T1000 (cell line): ENCODE measurements at places on chromosomes 12 and 14.

GRCh38 chr12:34097213-34097612, 74.9 kb downstream of the ALG10 start:
- DNase-seq, result no peak

- no peak for DNase-seq
Measured at GRCh38 chr12:53501615-53502181, 615 bp downstream of the TARBP2 start.

DNA sequence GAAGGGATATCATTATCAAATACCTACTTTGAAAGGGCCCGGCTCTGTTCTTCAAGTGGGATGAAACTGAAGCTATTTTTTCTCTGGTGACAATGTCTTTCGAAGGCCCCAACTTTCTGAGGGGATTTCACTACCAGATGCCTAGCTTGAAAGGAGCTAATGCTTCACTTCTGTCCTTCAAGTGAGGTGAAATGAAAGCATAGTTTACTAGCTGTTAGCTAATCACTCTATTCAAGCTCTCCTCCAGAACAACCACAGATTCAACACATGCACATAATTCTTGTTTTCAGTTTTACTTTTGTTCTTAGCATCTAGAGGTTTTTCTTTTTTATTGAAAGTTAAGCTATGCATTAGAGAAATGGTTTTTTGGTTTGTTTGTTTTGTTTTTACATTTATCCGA, 571.4 kb downstream of the NOVA1 start:
- DNase-seq, result no peak

GRCh38 chr12:105561546-105562198, 231.2 kb downstream of the C12orf75 start:
- no peak for DNase-seq

- DNase-seq, result no peak
Measured at GRCh38 chr12:92619026-92619425, 83.8 kb upstream of the PLEKHG7 start.

- DNase-seq, result no peak
Measured at GRCh38 chr12:110111476-110112334, 12.5 kb upstream of the IFT81 start.

GRCh38 chr12:105843986-105844760, 294.6 kb downstream of the NUAK1 start:
- no peak for DNase-seq

- DNase-seq, result no peak
Measured at GRCh38 chr12:16150276-16150675, 127.2 kb downstream of the SLC15A5 start.

DNA sequence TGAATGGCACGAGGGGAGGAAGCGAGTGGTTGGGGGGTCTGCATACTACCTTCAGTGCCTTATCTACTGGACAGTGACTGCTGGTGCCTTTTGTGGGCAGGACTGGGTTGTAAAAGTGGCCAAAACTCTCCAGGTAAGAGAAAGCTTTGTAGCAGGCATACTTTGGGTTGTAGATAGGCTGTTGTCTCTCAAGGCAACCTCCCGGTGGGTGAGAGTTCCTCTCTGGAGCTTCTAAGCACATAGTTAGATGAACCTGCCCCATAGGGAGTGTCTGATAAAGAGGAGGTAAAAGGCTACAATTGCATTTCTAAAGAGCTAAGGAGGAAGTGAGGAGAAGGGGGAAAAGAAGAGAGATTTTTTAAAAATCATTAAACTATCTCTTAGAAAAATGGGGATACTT, 4.2 kb upstream of the DAD1 start:
- DNase-seq, result no peak

DNA sequence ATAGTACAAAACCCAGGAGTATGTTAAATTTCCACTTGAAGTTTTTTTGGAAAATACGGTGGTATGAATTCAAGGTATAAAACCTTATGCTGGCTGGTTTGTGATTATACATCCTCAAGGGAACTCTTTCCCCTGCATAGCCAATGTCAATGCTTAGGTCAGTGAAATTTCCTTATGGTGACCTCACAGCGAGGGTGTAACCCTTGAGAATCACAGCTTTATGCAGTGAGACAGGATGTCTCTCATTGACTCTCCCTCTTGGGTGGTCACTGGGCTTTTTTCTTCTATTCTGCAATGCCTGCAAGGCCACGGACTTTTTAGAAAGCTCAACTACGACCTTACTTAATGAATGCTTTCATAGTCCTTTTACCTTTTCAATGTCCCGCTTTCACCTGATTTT, 64.4 kb downstream of the TMTC1 start:
- no peak for DNase-seq

- no peak for DNase-seq
Measured at GRCh38 chr12:25332143-25332542, 81.4 kb upstream of the KRAS start.

DNA sequence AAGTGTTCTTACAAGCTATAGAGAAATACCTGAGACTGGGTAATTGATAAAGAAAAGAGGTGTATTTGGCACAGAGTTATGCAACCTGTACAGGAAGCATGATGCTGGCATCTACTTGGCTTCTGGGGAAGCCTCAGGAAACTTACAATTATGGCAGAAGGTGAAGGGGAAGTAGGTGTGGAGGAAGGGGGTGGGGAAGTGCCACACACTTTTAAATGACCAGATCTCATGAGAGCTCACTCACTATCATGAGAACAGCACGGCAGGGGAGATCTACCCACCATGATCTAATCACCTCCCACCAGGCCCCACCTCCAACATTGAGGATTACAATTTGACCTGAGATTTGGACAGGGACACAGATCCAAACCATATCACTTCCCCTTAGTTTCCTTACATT, 32.8 kb downstream of the TSHR start:
- DNase-seq, result no peak

DNA sequence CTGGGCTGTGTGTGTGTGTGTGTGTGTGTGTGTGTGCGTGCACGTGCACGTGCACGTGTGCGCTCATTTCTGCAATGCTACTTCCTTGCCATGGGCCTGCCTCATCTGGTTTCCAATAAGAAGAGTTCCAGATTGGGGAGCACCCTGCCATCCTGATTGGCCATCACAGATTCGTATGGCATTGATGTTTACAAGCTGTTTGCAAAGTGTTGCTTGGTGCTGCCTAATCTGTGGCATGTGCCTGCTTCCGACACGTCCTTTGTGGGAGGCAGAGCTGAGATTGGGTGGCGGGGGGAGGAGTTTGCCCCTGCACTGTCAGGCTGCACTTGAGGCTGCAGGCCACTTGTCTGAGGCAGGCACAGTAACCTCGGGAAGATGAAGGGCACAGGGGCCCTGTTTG, 39.2 kb downstream of the SAMD4A start:
- DNase-seq, result no peak

DNA sequence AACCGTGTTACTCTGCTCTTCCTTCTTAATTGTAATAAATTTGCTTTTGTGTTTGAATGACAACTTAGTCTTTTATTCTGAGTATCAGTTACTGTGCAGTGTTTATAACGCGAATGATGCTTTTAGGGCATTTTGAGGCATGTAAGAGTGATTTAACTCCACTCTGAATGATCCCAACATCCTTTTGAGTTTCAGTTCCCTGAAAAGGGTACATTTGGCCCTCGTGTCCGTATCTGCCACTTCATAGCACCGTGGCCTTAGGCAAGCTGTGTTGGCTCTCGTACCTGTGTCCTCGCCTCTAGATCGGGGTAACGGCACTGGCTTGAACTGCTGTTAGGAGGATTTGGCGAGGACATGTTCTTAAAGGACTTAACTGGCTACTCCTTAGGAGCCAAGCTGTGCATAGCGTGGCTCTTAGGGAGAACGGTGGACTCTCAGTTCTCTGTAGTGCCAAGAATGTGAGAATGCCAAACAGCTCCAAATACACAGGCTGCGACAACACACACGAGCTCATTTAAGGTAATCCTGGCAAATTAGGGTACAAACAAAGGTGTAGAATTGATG, 92.0 kb downstream of the PPP2R5C start:
- no peak for DNase-seq

DNA sequence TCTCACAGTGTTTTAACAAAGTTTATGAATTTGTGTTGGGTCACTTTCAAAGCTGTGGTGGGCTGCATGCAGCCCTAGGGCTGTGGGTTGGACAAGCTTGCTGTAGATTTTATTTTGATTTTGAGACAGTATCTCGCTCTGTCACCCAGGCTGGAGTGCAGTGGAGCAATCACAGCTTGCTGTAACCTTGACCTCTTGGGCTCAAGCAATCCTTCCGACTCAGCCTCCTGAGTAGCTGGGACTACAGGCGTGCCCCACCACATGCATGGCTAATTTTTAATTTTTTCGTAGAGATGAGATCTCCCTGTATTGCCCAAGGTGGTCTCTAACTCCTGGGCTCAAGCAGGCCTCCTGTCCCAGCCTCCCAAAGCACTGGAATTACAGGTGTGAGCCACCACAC, 5.4 kb downstream of the MARK3 start:
- DNase-seq, result no peak

- no peak for DNase-seq
Measured at GRCh38 chr14:54374117-54374884, 22.5 kb upstream of the CDKN3 start.

DNA sequence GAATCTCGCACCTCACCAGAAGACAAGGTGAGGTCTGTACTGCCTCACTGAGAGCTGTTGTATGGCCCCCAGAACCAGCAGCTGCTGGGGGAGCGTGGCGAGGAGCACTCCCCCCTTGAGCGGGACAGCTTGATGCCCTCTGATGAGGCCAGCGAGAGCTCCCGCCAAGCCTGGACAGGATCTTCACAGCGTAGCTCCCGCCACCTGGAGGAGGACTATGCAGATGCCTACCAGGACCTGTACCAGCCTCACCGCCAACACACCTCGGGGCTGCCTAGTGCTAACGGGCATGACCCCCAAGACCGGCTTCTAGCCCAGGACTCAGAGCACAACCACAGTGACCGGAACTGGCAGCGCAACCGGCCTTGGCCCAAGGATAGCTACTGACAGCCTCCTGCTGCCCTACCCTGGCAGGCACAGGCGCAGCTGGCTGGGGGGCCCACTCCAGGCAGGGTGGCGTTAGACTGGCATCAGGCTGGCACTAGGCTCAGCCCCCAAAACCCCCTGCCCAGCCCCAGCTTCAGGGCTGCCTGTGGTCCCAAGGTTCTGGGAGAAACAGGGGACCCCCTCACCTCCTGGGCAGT, 9.3 kb downstream of the CACNB3 start:
- DNase-seq, result no peak

GRCh38 chr14:98278800-98279199, 993.2 kb downstream of the BCL11B start:
- DNase-seq, result no peak

DNA sequence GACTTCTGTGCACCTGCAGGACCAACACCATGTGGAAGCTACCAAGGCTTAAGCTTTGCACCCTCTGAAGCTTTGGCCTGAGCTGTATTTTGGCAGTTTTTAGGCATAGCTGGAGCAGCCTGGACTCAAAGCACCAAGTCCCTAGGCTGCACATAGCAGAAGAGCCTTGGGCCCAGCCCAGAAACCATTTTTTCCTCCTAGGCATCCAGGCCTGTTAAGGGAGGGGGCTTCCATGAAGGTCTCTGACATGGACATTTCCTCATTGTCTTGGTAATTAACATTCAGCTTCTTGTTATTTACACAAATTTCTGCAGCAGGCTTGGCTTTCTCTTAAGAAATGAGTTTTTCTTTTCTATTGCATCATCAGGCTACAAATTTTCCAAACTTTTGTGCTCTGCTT, 475.8 kb upstream of the FLRT2 start:
- no peak for DNase-seq

DNA sequence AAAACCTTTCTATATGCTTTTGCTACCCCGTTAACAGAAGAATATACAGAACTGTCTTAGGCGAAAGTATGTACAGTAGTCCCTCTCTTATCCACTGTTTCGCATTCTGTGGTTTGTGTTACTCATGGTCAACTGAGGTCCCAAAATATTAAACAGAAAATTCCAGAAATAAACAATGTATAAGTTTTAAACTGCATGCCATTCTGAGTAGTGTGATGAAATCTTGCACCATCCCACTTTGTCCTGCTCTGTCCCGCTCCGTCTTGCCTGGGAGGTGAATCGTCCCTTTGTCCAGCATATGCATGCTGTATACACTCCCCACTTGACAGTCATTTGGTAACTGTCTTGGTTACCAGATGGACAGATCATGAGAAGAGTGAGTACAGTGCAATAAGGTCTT, 70.1 kb upstream of the STRN3 start:
- DNase-seq, result no peak

GRCh38 chr12:115872919-115873357, 404.6 kb downstream of the MED13L start:
- DNase-seq, result no peak

DNA sequence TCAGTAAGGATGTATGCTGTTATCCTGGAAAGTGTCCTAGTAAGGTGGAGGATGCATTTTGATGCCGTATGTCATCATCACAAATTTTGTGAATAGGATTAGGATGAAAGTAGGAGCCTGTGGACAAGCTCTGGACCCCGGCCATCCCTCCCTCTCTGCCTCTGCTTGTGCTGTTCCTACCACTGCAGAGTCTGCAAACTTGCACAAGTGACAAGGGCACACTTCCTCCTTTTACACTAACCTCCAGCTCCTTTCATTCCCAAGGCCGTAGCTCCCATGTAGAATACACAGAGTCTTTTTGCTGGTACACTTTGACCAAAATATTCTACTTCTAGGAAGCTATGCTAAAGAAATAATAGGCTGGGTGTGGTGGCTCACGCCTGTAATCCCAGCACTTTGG, 13.3 kb upstream of the TMCC3 start:
- no peak for DNase-seq

- DNase-seq, result no peak
Measured at GRCh38 chr12:64160711-64161060, 61.4 kb downstream of the KICS2 start.

DNA sequence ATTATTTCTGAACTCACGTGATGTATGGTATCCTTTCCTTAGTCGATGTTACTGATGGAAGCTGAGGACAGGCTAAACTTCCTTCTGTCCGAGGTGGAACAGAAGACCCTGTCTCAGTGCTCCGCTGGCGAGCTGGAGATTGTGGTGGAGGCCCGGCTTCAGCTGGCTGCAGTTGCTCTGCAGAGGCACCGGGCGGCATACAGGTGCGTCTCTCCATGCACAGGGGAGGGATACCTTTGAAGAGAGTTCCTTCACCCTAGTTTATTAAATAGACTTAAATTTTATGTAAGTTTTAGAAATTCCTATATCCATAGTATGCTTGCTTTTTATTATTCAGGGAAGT, 186.7 kb upstream of the NEDD1 start:
- DNase-seq, result no peak

GRCh38 chr12:25266497-25266896, 15.8 kb upstream of the KRAS start:
- DNase-seq, result no peak

DNA sequence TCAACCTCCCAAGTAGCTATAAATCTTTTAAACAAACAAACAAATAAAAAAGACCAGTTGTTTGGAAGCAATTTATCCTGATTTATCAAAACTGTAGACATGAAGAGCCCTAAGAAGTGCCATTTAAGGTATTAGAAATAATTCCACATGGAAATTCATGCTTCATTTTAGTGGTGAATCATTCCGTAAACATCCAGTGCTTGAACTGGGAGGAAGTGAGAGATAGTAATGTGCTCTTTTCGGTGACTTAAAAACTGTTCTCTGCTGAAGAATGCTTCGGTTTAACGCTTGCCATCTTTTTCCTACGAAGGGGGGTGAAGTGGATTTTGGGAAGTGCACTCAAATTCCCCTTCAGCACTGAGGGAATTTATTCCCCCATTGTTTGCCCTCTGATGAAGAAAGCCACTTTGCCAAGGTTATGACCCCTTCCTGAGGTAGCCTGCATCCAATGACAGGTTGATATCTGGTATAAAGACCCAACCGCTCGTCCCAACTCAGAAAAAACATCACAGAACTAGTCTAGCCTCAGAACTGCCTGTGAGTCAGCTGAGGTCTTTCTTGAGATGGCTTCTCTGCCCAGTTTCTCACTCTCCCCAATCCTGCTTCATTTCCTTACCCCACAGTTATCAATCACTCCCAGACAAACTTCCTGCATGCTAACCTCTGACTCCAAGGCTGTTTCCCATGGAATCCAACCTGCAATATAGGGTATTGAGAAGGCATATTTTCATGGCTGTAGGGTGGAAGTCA, 244.1 kb downstream of the AEBP2 start:
- no peak for DNase-seq
